ENCODE measurements at places on chromosomes 7 and 10.

GRCh38 chr10:46080886-46081285, 34.8 kb upstream of the MSMB start:
- no peak for DNase-seq

GRCh38 chr10:69640196-69640980, 10.3 kb downstream of the FAM241B start:
- no peak for DNase-seq

DNA sequence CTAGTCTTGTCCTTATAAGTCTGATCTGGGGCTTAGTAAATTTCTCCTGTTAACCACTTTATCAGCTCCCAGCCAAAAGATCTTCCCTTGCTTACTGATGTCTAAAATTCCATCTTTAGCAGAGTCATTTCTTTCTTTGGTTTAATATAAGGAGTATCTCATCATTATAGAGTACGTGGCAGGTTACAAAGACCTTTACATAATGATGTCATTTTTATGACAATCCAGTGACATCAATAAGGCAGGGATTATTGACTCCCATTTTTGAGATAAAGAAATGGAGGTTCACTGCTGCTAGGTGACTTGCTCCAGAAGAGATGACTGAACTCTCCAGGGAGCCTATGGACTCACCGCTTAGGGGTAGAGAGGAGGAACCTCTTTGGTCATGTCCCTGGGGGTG, 8.1 kb upstream of the IFRD1 start:
- DNase-seq = no peak

GRCh38 chr10:17749890-17750289, 2.1 kb upstream of the TMEM236 start:
- no peak for DNase-seq

- DNase-seq = no peak
These were observed 320.4 kb downstream of the RPS24 start for GRCh38 chr10:78354101-78354500.

DNA sequence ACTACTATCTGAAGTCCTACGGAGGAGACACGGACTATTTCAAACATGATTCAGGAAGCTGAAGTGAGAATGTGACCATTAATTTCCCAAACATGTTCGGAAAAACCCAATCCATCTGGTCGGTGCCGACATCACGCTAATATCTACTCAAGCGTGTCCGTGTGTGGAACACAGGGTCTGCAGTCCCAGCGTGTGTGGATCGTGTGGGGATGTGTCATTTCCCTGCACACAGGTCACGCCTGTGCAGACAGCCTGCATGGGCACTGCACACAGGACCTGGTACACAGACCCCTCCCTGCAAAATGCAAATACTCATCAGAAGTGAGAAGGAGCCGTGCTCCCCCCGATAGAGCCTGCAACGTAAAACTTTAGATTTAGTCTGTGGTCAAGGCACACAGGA, 57.8 kb downstream of the CARD11 start:
- no peak for DNase-seq

GRCh38 chr7:79272938-79273337, 180.5 kb downstream of the MAGI2 start:
- no peak for DNase-seq

DNA sequence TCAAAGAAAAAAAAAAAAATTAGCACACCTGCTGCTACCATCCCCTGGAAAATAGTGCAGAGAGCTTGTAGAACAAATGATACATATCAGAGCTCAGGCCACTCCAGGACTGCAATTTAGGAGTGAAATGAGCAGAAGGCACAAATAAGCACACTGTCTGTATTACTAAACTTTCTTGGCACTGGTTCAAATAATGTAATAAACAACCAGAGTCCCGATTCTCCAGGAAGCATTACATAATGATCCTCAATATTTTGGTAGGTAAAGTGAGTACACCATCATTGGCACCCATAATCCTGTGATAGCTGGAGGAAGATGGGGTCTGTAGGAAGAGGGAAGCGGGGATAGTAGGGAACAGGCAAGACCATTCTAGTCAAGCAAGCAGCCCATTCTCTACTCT, 74.3 kb downstream of the SVOPL start:
- DNase-seq = no peak

- DNase-seq = no peak
These were observed 20.3 kb downstream of the ELAPOR2 start for GRCh38 chr7:87038993-87039690.

GRCh38 chr10:30000802-30001571, 58.4 kb downstream of the JCAD start:
- DNase-seq = no peak

GRCh38 chr10:811379-812175, 119.9 kb downstream of the LARP4B start:
- no peak for DNase-seq

DNA sequence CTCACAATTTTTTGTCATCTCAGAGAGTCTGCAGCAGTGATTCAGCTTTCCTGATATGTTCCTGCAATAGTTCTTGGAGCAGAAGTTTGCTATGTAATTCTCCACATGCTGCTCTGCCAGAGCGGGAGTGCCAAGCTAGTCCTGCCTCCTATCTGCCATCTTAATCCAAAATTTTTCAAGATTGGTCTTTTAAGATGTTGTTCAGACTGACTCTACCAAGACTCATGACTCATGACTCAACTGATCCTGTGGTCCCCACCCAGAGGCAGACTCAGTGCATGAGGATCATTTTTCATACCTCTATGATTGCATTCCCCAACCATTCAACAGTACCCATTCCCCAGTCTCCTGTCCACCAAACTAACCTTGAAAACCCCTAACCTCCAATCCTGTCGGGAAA, 470.8 kb downstream of the INHBA start:
- DNase-seq = no peak

GRCh38 chr7:47709051-47709450, 127.1 kb upstream of the TNS3 start:
- DNase-seq = no peak

DNA sequence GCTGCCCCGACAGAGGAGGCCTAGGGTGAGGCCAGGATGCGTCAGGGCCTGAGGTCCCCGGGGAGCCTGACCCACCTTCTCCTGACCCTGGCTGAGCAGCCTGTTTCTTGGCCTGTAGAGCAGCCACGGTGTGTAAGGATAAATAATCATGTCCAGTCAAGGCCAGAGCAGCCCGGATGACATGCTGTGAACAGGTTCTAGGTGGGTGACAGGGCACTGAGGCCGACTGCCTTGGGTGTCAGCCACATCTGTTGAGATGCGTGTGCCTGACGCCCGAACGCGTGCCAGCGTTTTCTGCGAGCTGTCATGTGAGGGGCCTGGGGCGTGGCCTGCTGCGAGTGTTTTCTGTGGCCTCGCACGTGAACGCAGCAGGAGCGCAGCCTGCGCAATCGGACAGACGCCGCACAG, 118.3 kb downstream of the FAM53B start:
- DNase-seq = no peak

GRCh38 chr7:48144291-48144768, 26.9 kb upstream of the ABCA13 start:
- DNase-seq = no peak

DNA sequence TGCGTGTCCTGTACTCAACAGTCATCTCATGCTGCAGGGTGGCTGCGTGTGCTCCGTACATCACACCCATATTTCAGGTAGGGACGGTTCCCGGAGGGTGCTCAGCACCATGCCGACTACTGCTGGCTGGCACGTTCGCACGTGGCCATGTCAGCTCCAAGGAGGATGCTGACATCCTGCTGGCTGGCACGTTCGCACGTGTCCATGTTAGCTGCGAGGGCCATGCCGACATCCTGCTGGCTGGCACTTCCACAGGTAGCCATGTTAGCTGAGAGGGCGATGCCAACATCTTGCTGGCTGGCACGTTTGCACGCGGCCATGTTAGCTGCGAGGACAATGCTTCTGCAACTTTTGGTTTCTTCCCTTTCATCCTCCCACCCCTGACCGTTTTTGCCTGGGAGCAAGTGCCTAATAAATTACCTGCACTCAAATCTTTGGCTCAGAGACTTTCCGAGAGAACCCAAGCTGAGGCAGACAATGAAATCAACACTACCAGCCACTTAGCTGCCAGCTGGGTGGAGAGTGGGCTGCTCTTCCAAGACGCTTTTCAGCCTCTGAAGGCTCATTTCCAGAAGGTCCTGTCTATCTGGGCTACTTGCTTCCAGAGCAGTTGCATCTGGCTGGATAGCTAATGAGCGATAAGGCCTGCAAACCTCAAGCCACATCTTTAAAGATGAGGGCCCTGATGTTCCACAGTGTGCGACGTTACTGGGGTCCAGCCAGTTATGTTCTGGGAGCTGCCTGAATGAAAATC, 104.6 kb downstream of the WDR37 start:
- DNase-seq = no peak

DNA sequence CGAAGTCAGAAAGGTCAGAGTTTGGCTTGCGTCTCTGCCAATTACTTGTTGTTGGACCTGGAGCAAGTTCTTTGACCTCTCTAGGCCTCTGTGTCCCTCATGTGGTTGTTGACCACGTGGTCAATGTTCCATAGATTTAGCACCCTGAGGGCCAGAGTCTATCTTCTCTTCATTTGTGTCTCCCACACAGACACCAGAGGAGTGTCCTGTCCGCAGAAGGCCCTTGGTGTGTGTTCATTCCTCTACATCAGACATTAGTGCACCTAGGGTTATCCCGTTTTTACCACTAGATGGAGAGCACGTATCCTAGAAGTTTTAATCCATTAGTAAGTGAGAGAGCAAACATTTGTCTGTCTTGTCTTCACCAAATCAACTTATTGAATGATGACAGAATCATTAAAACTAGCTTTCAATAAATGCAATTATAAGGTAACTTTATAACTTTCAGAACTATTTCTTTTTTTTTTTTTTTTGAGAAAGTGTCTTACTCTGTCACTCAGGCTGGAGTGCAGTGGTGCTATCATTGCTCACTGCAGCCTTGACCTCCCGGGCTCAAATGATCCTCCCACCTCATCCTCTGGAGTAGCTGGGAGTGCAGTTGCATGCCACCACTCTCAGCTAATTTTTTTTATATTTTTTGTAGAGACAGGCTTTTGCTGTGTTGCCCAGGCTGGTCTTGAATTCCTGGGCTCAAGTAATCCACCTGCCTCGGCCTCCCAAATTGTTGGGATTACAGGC, 122.5 kb upstream of the ANKRD1 start:
- DNase-seq = no peak

DNA sequence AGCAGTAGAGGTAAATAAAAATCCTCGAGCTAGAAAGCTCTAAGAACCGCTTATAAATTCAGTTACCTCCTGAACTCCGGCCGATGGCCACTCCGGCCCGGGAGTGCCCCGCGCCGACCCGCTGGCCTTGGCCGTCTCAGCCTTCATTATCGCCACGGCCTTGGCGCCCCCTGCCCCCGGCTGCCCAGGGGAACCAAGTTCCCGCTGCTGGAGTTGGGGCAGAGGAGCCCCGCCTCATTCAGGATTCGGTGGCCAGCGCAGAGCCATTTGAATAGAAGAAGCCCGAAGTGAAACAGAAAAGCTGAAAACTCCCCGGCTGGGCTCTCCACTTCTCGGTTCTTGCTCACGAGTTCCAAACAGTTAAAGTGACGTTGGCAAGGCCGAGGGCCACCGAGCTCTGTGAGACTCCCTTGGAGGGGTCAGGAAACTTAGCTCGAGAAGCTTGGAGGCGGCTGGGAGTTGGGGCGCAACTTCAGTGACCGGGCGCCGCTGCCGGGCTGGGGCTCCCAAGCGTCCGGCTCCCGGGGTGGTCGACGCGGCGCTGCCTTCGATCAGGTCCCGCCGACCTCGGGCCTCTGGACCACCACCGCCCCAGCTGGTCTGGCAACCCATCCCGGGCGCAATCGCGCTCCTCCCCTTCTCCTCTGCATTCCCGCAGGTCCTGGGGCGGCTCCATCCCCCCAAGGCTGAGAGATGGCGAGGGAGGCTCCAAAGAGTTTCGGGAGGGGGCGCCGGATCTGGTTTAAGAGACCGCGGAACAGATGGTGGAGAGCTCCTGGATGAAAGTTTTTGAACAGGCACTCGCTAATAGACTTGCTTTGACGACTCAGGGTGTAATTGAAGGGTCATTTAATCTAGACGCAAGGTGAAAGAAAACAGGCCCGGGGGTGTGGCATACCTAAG, 5.8 kb upstream of the FEZF1 start:
- no peak for DNase-seq

DNA sequence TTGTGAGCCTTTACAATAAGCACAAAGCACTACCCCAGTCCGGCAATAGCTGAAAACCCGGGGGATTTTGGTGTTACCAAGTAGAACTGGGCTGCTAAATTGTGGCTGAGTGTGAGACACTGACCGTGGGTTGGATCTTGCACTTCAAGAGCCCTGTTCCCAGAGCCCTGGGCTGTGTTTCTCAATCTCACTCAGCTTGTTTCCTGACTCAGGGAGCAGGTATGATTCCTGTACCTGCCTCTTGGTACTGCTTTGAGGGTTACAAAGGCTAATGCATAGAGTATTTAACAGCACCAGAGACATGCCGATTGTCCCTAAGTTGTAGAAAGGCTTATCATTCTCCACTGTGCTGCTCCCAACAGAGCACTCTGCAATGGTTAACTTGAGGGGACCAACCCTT, 134.6 kb downstream of the TEX36 start:
- no peak for DNase-seq

- no peak for DNase-seq
These were observed 85.1 kb downstream of the PRPF18 start for GRCh38 chr10:13671904-13672303.

DNA sequence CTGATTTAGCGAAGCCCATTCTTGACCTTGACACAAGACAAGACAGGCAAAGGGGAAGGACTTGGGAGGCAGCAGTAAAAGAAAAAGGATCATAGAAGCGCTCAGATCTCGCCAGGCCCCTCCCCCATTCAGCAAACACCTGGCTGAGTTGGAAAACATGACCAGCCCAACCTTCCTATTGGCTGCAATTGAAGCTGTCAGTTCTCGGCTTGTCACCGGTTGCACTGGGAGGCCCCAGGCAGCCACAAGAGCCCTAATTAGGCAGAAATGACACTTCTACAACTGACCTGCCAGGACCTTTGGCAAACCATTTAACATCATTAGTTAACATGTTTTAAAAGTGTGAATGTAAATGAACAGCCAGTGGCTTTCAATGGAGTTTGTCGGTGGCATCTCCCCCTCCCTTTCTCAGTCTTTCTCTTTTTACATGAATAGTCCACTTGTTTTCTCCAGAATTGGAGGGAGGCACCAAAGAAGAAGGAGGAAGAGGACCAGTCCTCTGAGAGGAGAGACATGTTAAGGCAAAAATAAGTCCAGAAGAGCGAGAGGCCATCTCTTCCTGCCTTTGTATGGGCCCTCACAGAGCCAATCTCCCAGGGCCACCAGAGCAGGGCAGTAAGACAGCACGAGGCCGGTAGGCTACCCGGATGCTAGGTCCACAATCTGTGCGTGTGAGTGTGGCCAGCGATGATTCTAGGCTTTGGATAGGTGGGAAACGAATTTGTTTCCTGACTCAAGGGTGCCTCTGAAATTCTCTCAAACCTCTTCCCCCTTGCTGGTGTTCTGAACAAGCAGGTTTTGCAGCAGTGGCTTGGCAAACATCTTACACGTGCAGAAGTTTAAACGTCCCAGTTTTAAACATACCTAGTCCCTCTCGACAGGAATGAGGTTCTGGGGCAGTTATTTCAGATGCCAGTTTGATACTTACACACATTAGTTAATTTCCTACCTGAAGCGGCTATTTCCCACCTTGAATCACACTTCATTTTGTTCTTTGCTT, 15.0 kb upstream of the ENO4 start:
- no peak for DNase-seq

- no peak for DNase-seq
These were observed 563.7 kb downstream of the GRM8 start for GRCh38 chr7:126689037-126689436.

GRCh38 chr7:155188357-155188756, 109.3 kb upstream of the INSIG1 start:
- no peak for DNase-seq

GRCh38 chr7:155780884-155781283, 31.4 kb downstream of the SHH start:
- DNase-seq = no peak

GRCh38 chr10:132612571-132613504, 75.3 kb downstream of the INPP5A start:
- DNase-seq = no peak

GRCh38 chr7:3412871-3413270, 111.8 kb downstream of the SDK1 start:
- DNase-seq = no peak
